ENCODE measurements at places on chromosomes 11 and 22.
A peak's percentile ranks its signal among the peaks of the same experiment; 100 is the strongest.

DNA sequence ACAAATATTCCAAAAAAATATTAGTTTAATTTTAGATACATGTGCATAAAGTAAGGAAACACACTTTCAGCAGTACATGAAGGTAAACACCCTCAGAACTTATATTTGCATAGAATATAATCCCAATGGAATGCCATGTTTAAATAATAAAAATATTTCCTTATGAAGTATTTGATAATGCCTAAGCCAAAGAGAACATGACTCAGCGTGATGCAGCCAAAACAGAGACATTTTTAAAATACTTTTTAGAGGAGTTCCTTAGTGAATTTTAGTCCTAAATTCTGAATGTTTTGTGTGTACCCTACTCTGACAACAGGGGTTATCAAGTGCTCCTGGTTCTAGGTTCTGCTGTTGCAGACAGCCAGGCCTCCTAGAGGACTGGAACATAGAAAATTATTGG is 39.1 kb upstream of the POU2AF2 start:
- no peak for DNase-seq

GRCh38 chr22:44297470-44298061 is 15.2 kb downstream of the SHISAL1 start:
- no peak for DNase-seq

DNA sequence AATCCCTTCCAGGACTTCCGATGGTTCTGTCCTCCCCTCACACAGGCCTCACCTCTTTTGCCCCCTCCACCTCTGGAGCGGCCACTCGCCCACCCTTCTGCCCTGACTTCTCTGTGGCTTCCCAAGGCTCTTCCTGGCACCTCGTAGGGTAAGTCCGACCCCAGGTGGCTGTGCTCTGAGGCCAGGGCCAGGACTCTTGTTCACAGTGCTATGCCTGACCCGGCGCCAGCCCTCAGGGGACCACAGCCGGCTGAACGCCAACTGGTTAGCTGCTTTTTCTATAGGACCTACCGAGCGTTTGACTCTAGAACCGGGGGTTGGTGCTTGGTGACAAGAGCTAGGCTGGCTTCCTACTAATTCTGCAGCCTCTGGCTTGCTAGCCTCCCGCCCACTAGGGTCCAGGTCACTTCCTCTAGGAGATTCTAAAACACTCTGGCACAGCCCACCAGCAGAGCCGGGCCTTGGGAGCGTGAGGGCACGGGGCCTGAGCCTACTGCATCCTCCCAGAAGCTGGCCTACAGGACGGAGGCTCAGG is 28.4 kb upstream of the KCNQ1OT1 start:
- no peak for DNase-seq

- no peak for DNase-seq
Observed at GRCh38 chr11:43130616-43131015, 181.2 kb upstream of the API5 start.

DNA sequence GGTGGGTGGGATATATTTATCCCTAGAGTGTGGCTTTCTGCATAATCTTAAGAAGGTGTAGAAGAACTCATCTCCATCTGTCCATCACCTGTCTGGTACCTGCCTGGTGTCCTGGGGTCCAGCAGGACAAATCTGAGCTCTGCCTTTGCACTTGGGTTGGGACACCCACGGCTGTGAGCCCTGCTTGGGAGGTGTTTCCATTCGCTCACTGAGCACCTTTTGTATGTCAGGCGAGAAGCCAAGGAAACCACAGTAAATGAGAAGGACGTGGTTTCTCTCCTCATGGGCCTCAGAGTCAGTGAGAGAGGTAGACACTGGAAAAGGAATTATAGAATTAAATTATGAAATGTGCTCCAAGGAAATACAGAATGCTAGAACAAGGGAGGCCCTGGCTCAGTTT is 555.9 kb downstream of the MIAT start:
- no peak for DNase-seq

DNA sequence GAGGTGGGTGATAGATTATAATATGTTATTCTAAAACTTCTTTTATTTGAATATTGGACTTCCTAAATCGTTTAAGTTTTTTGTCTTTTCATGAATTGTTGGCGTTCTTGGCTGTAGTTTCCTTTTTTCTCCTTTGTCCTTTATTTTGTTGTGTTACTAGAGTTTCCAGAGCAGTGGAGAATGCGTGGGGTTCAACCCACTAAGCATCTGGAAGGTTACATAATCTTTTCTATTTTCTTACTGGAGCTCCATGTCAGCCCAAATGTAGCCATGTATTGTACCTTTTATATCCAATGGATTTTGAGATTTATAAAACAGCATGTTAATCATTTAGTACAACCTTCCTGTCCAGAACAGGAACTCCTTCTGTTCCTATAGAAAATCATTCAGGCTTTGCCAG is 63.2 kb downstream of the PPP6R3 start:
- no peak for DNase-seq

DNA sequence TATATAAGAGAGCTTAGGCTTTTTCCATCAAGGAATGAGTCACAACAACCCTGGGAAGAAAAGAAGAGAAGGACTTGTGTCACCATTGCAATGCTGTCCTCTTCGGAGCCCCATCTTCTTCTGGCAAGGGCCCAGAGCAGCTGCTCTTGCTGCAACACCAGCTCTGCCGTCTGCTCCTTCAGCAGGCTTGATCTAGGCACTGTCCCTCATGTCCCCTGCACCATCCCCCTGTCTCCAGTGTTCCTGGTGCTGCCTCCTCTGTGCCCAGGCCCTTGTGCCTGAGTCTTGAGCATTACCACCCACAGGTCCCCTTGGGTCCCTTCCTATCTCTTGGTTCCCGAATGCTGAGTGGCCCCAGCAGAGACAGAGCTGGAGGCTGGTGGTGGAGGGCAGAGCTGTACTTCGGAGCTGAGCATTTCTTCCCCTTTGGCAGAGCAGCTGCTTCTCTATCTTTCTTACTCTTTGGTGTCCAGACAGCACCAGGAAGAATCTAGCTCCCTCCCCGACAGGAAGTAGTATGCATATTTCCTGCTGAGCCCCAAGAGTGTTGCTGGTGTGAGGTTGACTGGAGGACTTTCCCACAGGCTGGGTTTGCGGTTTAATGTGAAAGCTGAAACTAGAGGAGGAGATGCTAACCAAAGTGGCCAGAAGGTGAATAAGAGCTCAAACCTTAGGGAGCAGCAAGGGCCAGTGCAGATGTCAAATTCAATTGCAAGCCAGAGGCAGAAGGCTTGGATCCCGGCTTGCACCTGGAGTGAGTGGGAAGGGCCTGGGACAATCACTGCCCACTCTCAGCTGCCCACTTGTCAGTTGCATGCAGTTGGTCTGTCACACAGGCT is 27.8 kb downstream of the WEE1 start:
- DNase-seq, result no peak

- DNase-seq, result peak; percentile 33
Observed at GRCh38 chr22:23207729-23208393, 27.6 kb downstream of the BCR start.

DNA sequence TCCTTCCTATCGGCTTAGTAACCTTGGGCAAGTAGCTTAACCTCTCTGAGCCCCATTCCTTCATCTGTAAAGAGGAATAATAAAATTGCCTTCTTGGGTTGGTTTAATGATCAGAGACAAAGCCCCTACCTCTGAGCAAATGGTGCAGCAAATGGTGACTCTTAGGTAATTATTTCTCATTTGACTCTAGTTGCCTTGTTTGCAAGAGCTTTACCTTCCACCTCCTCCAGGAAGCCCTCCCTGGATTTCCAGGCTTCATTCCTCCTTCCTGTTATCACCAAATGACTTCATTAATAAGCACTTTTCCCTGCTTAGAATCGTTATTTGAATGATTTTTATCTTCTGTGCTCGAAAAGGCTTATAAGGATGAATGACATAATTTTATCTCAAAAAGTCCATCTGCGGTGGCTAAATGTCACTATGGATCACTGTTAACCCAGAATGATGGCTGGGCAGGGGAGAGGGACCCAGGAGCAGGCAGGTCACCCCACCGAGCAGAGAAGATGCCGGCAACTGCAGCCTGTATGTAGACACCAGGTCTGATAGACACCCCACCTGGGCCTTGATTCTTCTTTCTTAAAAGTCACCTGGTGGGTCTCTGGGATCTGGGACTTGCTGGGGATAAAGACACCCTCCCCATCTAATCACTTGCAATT is 106.6 kb downstream of the TSPAN18 start:
- DNase-seq, result no peak
